Activated CD4-positive, alpha-beta T cell treated with anti-CD3 and anti-CD28 coated beads, Interleukin-2, amount 50 U/mL, for 48 hours (primary cell): ENCODE measurements at places on chromosomes 3 and 15.

DNA sequence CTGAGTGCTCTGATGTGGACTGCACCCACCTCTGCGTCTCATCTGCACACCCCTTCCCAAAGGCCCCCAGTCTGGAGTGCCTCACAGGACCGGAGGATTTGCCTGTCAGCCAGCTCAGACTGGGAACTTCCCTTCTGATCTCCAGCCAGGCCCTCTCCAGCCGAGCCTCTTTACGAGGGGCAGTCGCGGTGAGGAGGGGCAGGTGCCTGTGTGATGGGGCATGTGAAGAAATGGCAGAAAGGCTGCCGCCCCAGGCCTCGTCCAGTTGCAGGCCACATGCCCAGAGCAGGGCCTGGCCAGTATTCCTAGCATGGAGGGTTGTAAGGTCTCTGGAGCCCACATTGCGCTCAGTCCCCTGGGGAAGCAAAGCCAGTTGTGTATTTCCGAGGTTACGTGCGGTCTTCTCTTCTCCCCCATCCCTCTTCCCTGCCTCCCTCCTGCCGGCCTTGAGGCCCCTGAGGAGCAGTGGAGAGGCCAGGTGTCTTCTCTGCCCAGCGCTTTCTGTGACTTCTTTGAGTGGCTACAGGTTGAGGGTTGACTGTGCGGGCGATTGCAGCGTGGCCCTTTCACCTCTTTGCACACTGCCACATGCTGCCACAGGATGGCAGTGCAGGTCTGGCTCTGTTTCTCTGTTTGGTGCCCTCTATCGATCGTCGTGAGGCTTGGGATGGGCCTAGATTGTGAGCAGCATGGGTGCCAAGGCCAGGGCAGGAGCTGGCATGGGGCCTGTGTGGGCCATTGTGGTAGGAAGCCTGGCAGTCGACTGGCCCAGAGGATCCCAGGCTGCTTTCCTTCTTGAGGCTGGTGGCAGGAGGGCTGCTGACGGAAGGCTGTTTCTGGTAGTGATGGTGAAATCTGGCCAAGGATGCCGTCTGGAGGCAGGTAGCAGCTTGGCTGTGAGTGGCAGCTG lies 5.3 kb downstream of the CLK3 start:
- DNase-seq = peak; percentile 76

- no peak for DNase-seq
Observed at GRCh38 chr15:61671736-61672135, 388.5 kb downstream of the VPS13C start.

GRCh38 chr3:194476784-194477183 lies 10.0 kb downstream of the ATP13A3 start:
- DNase-seq = no peak

- DNase-seq = no peak
Observed at GRCh38 chr15:71679793-71680353, 130.5 kb upstream of the NR2E3 start.

GRCh38 chr15:71469413-71469812 lies 340.9 kb upstream of the NR2E3 start:
- DNase-seq = no peak

GRCh38 chr3:58111513-58112184 lies 99.1 kb downstream of the DNASE1L3 start:
- DNase-seq = no peak

GRCh38 chr3:58101499-58102389 lies 93.5 kb downstream of the FLNB start:
- no peak for DNase-seq

DNA sequence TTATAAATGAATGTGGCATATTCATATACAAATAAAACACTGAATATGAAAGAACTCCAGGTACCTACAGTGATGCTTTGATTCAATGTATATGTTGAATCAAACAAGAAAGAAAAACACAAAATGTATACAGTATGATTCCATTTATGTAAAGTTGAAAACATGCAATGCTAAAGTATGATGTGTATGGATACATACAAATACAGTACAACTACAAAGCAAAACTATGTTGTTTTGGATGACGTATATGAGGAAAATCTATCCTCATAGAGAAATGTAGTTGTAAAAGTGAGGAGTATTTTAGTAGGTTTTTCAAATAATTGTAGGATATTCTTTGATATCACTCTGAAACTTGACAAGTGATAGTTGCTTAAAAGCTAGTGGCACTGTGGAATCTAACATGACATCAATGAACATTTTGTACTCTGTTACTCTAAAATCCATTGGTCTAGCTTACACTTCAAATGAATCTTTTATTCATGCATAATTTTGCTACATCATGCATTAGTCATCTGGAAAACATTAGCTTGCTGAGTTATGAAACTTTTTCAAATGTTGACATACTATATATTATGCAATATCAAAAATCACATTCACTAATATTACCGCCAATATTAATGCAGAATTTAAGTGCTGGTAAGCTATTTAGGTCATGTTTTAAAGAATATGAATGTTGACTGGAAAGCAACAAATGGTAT lies 278.1 kb upstream of the CHRNA7 start:
- DNase-seq = no peak

GRCh38 chr15:39153058-39153714 lies 427.7 kb upstream of the THBS1 start:
- no peak for DNase-seq

GRCh38 chr3:72938471-72939265 lies 50.8 kb downstream of the GXYLT2 start:
- no peak for DNase-seq

DNA sequence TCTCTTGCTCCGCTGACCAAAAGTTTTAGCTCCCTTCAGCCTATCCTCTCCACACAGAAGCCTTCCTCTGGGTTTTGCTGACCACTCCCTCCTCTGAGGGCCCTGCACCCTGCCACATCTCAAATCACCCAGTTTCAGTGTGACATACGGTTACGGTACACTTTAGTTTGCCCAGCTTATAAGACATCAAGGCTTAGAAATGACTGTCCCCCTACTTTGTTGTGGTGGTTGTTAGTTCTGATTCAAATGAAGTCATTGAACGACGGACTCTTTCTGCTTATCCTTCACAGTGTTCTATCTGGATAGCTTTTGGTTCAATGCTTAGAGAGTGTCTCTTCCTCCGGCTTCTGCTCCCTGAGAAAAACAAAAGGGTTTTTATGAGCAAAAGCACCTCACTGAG lies 68.0 kb upstream of the NDUFB4 start:
- DNase-seq = no peak

GRCh38 chr3:178036451-178037144 lies 499.6 kb upstream of the KCNMB2 start:
- DNase-seq = no peak

DNA sequence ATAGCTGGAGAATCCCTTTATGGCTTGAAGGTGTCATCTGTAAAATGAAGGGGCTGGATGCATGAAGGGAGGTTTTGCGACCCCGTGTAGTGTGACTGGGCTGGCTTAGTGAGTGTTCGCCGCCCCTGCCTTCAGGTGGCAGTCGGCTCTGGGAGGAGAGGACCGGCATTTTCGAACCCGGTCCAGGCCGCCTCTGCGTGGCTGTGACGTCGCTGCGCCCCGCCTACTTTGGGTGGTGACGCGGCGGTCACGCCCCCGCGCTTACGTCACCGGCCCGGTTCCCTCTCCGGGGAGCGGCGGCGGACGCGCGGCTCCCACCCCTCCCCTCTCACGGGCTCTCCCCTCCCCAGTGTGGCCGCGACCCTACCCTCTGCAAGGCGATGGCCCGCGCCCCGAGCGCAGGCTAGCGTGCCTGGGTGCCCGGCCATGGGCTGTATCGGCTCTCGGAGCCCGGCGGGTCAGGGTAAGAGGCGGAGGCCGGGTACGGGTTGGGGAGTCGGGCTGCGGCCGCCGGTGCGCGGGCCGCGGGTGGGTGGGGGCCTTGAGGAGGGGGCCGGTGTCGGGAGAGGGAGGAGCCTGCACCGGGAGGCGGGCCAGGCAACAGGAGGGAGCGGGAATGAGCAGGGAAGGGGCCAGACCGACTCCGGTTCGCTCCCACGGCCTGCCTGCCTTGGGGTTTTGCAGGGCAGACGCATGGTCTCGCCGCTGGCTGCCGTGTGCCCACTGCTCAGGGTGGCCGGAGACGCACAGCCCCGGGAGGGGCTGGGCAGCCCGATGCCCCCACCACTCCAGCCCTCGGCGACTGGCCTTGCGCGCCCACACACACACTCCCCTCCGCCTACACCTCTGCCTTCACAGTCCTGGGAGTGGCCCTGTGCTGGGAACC lies 1.5 kb upstream of the FAM131A start:
- peak; percentile 87 for DNase-seq

DNA sequence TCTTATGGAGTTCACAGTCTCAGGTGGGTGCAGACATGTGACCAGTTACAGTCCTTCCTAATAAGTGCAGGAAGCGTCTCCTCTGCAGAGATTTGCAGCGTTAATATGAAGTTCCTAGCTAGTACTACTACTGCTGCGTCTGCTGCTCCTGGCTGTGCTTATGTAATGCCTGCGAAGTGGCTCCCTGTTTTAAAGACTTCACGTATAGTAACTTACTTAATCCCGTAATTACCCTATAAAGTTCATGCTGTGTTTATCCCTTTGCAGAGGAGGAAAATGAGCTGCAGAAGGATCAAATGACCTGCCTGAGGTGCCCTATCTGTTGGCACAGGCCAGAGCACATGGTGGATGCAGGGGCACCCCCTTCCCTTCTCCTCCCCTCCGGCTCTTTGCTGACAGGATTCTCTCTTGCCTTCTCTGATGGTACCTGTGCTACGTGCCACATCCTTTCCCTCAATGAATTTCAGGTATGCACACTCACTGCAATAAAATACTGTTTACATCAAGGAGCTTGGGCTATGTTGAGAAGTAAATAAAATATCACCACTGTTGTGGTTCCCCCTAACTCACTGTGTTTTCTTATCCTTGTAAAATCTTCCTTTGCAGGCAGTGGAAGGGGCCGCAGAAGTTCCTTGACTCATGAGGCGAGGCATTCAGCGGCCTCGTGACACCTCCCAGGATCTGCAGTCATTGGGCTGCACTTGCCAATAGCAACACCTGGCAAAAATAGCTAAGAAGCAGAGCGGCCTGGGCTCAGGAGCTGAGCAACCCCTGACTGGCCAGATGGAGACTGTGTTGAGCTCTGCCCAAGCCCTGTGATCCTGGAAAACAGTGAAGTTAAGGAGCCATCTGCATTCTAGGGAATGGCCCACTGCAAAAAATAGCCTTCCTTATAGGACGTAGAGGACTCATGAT lies 188.9 kb upstream of the ATP10A start:
- DNase-seq = no peak

- DNase-seq = no peak
Observed at GRCh38 chr15:101373577-101373976, 78.5 kb upstream of the SNRPA1 start.

DNA sequence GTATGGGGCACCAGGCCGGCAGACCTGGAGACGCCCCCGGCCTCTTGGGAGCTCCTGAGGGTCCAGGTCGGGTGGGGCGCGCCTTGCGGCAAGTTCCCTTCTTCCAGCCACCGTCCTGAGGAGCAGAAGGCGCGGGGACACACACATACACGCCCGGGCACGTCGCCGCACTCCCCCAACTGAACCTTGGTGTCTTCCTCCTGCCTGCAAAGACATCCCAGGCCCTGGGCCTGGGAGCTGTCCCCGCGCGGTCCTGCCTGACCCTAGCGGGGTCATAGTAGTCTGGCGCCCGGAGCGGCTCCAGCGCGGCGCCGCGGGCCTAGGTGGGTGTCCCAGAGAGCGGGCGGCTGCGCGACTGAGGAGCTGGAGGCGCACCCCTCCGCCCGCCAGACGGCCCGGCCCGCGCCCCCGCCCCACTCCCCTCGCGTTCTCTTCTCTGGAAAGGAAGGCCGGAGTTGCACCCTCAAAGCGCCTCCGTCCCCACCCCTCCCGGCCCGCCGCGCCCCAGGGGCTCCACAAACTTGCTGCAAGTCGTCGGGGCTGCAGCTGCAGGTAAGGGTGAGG lies 185.9 kb upstream of the LINGO1 start:
- DNase-seq = no peak

GRCh38 chr15:48190932-48191573 lies 412 bp upstream of the CTXN2 start:
- peak; percentile 48 for DNase-seq

DNA sequence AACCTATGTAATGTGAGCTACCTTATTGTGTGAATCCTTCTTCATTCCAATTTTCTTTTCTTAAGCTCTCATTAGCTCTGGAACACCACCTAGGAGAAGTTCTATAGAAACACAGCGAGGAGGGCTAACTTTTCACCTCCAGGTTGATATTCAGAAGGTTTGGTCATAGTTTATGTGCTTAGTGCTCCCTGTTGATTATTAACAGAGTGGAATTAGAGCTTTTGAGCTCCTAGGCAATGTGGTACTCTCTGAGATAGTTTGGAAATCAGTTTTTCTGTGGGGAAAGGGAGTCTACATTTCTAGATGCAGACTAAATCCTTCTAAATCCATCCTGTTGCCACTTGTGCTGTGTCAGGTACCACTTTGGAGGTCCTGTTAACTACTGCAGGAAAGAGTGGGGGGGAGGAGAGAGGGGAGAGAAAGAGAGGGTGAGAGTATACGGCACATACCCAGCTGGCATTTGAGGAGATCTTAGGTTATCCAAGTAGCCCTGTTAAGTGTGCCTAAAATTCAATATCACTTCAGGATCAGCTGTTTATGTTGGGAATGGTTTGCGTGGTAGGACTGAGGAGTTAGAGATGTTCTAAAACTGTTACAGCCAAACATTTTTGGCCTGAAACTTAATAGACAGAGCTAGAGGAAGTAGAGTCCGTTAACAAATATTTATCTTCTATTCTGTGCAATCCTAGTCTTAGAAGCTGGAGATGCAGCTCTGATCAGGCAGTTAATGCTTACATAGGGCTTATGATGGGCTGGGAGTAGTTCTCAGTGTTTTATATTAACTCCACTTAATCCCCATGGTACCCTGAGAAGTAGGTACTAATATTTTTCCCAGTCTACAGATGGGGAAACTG lies 117.5 kb upstream of the PROK2 start:
- DNase-seq = no peak

DNA sequence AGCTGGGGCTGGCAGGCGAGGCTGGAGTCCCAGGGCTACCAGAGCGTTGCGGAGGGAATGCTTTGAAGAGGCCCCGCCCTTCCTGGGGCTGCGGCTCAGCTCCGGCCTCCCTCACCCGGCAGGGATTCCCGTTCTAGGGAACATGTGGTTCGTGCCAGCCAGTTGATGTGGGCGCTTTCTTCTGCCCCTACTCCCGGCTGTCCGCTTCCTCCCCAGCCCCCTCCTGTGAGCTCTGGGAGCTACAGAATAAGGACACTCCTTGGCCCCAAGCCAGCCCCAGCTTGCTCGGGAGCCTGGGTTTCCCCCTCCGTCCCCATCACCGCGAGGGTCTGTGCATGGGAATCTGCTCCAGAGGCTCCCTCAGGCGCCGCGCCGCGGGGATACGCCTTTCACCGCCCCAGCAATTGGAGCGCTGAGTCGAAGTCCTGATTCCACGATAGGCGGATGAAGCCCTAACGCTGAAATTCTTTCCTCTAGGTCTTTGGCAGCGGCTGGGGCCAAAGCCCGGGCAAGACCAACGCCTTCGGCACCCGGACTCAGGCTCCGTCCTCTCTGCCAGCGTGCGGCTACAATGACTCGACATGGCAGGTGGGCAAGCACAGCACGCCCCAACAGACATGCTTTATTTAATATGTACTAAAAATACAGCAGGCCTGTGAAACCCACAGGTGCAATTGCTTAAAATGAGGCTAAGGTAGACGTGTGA lies 69.5 kb downstream of the KLF15 start:
- no peak for DNase-seq

DNA sequence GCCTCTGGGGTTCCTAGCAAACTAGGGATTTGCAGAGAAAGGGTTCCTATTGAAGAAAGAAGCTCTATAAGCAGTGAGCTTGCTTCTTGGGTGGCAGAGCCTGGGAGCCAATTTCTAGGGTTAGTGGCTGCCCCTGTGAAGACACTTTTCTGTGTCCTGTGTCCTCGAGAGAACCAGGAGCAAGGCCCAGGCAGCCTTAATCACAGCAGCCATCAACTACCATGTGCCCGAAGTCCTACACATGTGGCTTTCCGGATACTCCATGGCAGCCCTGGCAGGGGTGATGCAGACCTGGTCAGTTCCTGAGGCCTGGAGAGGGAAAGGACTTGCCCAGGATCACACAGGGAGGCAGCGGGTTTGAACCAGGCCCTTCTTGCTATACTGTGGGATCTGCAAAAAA lies 27.7 kb upstream of the TSPAN3 start:
- no peak for DNase-seq
